ENCODE measurements at places on chromosomes 2 and 18. TPM values are rescaled to one million over a fixed set of nuclear protein-coding genes. Genes with fewer than 3 reads are reported as not detected.

DNA sequence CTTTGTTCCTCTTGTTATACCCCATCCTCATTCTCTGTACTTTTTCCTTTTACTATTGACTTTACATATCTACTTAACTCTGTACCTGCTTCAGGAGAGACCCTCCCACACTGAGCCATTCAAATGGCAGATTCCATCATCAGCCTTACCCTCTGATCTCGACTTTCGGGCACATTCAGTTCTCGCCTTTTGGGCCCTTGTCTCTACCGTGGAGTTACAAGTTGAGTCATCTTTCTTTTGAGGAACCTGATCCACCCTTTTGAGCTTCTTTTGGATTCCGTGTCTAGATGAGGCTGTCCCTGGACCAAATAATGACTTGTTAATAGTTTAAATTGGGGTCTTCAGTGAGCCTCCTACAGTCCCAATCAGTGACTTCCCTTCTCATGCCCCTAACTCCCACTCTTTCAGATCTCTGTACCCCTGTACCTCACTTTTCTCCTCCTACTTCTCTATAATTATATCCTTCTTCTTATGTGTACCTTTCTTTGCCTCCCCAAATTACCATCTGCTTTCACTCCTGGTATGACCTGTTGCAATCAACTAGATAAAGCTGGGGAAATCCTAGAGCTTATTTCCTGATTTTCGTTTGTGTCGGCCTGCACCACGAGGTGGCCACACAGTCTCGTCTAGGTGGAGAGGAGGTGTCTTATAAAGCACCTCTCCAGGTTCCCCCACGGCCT lies 17.2 kb downstream of the SP110 start:
- DNase-seq: no peak

DNA sequence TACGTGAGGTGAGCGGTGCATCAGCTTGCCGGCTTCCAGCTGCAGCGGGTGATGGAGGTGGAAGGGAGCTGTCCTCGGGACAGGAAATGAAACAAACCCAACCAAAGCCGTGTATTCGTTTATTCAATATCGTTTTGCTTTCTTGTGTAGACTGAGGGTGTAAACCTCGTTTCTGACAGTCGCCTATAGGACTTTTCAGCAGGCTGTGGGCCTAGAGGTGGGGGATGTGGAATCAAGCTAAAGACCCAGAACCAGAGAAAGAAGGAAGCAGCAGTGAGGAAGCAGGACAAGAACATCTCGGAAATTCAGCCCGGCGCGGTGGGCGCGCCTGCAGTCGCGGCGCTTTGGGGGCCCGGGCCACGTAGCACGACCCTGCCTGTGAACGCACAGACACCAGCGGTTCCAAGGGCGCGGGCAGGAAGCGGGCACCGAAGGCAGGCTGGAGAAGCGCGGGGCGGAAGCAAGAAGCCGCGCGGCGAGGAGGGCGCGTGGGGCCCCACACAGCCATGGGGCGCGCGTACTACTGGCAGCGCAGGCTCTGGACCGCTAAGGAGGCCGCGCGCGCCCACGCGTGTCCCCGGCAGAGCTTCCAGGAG lies 755 bp upstream of the ATP9B start:
- peak; percentile 20 for DNase-seq

- peak; percentile 57 for DNase-seq
Observed at GRCh38 chr18:9380101-9380500, 45.5 kb downstream of the TWSG1 start.

GRCh38 chr18:33495278-33495677 lies 54.8 kb upstream of the CCDC178 start:
- DNase-seq: peak; percentile 15

- peak; percentile 84 for DNase-seq
Observed at GRCh38 chr2:110948027-110948674, 172.6 kb upstream of the BCL2L11 start.

GRCh38 chr18:57624988-57625387 lies 3.4 kb upstream of the NARS1 start:
- DNase-seq: no peak

DNA sequence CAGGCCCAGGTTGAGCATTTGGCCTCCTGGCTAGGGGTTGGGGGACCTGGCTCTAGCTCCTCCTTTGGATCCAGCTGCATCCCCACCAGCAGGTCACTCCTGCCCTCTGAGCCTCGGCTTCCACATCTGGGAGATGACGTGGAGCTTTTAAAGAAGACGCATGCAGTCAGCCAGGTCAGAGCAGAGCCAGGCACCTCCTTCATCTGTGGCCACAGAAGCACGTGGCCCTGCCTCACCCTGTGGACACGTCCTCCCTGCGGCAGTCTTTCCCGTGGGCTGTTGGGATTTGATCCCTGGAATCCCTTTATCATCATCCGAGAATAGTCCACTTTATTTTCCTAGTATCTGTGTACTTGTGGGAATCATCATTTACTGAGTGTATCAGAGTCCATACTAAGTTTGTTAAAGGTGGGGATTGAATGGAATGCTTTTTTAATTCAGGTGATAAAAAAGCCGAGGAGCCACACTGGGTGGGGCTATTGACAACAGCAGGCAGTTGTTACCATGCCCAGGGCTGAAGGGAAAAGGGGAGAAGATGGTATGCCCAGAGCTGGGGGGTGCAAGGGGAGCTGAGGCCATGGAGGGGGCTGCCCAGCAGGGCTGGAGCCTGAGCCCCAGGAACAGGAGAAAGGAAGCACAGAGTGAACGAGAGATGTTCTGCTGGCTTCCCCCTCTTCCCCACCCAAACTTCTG lies 170.1 kb downstream of the LAMA1 start:
- no peak for DNase-seq

- DNase-seq: no peak
Observed at GRCh38 chr2:158580760-158581159, 124.0 kb downstream of the PKP4 start.

DNA sequence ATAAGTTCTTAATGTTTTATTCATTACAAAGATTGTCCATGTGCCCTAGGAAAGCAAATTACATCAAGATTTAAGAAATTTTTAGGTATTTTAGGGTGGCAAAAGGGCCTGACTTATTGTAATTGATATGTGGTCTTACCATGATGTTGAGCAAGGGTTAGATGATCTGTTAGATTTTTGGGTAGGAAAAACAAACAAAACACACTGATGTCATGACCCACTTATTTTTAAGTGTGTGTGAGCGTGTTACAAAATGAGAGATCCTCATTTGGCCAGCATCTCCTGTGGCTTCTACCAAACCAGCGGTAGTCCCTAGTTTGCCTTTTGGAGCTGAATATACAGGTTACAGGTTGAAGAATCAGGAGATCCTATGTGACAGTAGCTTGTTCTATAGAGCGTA lies 89.8 kb upstream of the ITGB6 start:
- no peak for DNase-seq

The PTH2R gene
- 0.10 TPM for total RNA-seq

Measured in skin of body (tissue), 3 donors.